ENCODE measurements at places on chromosomes 3 and 15. TPM values are rescaled to one million over a fixed set of nuclear protein-coding genes. Genes with fewer than 3 reads are reported as not detected.

ZBTB47 gene
- total RNA-seq, result 11.8 TPM

CDHR4 gene
- total RNA-seq, result not detected

GHSR gene
- total RNA-seq, result not detected

LRRC31 gene
- total RNA-seq, result 62.9 TPM

GAP43 gene
- total RNA-seq, result 0.61 TPM

DAZL gene
- total RNA-seq, result not detected

DNA sequence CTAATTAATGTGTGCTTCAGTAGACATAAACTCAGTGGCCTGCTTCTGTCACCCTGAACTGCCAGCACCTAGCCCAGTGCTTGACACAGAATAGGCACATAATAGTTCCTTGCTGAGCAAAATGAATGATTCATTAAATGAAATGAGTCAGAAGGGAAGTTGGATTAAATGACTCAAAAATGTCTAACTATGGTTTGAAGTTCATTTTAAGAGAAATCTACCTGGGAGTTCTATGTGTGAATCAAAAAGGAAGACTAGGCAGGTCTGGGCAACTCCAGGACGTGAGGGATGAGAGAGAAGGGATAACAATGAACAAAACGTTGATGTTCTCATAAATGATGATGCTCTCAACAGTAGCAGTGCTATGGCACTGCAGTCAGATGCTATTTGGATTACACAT, 175.0 kb downstream of the CFAP20DC start:
- DNase-seq, result no peak

- no peak for DNase-seq
Observed at GRCh38 chr3:106398891-106399600, 530.2 kb upstream of the CBLB start.

GRCh38 chr3:139326707-139327106, 17.1 kb upstream of the MRPS22 start:
- no peak for DNase-seq

- DNase-seq, result no peak
Observed at GRCh38 chr3:60463685-60464084, 787.6 kb downstream of the FHIT start.

- no peak for DNase-seq
Observed at GRCh38 chr3:11625376-11626083, 18.2 kb downstream of the VGLL4 start.

- no peak for DNase-seq
Observed at GRCh38 chr3:192817053-192817452, 89.7 kb upstream of the FGF12 start.

GRCh38 chr3:182983876-182984275, 3.5 kb upstream of the DCUN1D1 start:
- DNase-seq, result no peak

Data from left colon (tissue), 2 donors.